Renal pelvis (tissue), 12 donors: ENCODE measurements at places on chromosomes 3 and 15.

DNA sequence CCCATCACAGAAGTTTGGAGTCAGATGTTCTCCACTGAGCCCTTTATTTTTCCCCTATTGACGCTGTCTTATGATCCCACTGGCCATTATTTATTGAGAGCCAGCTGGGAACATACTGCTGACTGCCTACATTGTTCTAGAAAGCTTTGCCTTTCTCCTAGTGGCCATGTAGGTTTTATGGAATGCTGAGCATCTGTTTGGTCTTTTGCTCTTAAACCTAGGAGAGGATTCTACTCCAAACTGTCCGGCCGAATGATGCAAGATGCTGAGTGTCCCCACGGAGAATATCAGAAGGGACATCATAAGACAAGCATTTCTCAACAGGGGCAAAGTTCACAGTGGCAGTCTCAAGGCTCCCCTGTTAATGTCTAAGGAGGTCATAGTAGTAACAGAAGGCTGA is 171.4 kb downstream of the ARRDC4 start:
- no peak for DNase-seq

DNA sequence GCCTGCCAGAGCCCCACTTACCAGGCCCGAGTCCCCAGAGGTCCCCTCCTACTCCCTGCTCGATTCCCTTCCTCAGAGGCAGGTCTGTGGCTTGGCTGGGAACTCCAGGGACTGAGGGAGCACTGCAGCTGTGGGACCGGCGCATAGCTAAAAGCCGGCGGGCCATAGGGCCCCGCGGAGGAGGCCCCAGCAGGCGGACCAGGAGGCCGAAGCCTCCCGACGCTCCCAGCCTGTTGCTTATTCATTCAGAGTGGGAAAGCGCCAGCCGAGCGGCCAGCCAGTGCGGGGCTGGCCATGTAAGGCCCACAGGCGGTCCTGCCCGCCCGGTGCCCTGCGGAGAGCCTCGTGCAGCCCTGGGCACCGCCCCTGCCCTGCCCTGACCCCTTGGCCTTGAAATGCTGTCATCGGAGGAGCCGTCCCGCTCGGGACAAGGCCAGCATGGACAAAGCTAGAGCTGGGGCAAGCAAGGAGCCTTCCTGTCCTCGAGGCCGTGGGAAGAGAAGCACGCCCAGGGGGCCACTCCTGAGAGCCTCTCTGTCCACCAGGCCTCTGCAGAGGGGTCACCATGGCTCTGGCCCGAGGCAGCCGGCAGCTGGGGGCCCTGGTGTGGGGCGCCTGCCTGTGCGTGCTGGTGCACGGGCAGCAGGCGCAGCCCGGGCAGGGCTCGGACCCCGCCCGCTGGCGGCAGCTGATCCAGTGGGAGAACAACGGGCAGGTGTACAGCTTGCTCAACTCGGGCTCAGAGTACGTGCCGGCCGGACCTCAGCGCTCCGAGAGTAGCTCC is at the start of gene LOXL1:
Gene LOXL1, plus strand, starts transcription at position 244 of the 784 bp plus-strand sequence. Its CDS starts 322 bp downstream, at position 566.
- peak; percentile 77 for DNase-seq

DNA sequence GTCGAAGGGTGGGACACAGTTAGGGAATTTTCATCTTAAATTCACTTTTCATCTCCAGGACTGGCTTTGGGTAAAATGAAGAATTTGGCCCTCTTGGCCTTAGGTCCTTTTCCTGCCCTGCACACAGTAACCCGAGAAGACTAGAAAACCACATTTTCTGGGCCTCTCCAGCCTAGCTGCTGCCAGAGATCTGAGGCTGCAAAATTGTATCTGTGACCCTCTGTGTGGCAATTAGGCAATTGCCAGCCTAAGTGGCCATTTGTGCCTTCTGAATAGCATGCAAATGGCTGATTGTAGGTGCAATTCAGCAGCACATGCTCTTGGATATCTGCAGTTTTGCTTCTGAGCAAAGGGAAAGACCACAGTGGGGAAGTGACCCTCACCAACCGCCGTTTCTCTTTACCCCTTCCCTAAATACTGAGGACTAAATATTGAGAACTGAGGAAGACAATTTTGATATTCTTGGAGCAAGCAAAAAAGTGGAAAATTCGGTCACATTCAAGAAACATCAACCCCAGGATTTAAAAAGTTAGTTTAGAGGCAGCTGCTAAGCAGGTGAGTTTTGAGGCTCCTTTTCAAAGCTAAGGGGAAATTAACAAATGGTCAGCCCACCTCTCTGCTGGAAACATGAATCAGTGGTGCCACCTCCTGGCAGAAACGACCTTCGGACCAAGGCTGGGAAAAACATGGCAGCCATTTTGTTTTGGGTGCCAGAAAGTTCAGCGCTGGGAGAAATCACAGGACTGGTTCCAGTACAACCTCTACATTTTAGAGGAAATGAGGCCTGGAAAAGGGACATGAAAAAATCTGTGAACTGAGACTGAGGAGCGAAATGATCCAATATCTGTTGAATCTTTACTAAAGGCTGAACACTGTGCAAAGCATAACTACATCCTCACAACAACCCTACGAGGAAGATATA is 56.6 kb upstream of the PRTG start:
- peak; percentile 79 for DNase-seq

- no peak for DNase-seq
Measured at GRCh38 chr3:47482366-47482765, 6.6 kb upstream of the SCAP start.
